ENCODE measurements at places on chromosomes 6 and 20.

DNA sequence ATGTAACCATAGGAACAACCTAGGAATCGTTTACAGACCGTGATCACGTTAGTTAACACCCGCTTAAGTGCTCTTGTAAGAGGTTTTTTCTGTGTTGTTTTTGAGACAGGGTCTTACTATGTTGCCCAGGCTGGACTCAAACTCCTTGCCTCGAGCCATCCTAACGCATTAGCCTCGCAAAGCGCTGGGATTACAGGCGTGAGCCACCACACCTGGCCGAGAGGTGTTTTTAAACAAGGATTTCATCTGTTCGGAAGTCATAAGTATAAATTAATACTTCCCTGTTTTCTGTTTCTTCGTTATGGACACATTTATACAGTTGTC lies 727 bp downstream of the MRS2 start:
- no peak for DNase-seq

- DNase-seq, result no peak
Observed at GRCh38 chr6:3455147-3455568, 1.7 kb downstream of the SLC22A23 start.

DNA sequence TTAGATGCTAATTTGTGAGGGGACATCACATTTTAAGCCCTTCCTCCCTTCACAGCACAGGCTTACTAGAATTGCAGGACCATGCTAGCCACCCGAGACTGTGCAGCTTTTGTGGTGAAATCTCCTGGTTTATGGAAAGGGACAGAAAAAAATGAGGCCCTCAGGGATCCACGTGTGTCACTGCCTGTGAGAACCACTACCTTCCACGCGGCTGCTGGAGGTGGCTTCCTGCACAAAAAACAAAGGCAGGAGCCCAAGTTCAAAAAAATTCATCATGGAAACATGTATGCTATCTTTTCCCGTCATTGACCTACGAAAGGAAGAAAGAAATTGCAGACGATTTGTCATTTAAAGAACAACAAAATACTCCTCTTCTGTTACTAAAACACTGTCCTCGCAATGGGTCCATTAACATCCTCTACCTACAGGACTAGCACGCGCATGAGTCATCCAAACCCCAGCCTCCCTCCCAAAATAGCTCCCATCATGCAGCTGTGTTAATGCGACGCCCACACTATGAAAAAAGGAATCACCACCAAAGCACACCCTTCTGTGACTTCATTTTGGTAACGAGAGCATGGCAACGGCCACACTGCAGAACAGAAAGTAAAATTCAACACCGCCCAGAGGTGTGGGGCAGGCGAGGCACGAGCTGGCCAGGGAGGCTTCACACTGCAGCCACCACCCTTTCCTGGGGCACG lies 45.7 kb downstream of the RAMACL start:
- DNase-seq, result no peak

DNA sequence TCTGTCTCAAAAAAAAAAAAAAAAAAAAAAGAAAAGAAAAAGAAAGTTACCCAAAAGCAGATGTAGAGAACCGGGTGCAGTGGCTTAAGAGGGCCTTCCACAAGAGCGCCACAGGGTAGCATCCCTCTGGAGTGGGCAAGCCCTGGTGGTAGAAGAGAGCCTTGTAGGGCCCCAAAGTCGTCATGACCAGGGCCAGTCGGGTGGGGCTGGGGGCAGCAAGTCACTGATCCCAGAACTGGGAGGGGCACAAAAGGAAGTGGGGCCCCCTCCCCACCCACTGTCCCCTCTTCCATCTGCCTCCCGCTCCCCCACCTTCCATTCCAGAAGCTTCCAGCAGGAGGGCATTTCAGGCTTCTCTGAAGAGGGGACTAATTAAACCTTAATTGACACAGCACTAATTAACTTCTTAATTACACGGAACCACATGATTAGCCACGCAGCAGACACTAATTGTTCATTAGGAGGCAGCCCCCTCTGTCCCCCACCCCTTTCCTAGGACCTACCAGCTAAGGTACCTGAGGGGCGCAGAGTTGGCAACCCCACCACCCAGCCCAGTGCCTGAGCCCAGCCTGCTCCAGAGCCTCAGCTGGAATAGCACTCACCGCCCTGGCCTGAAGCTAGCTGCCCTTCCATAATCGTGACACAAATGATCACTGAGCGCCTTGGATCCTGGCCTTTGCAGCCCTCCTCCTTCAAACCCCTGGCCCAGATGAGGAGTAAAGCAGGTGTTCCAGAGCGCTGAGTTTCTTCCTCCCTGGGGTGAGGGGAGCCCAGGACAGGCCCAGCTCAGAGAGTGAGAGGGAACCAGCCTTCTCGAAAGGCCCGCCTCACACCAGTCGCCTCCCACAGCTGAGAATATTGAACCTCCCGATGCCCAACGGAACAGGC lies 34.8 kb downstream of the MDFI start:
- no peak for DNase-seq

- DNase-seq, result no peak
Observed at GRCh38 chr20:53691060-53691810, 97.6 kb upstream of the ZNF217 start.

GRCh38 chr6:109447878-109448555 lies 7.5 kb downstream of the SMPD2 start:
- DNase-seq, result no peak

Measured in fibroblast of skin of abdomen (primary cell).